ENCODE measurements at places on chromosomes 5 and 9. TPM values are rescaled to one million over a fixed set of nuclear protein-coding genes. Genes with fewer than 3 reads are reported as not detected.

TICAM2 gene
- 7.9 TPM for total RNA-seq

PCDHB2 gene
- 3.2 TPM for total RNA-seq

GRCh38 chr5:76983468-76983867 is 30.6 kb downstream of the CRHBP start:
- no peak for DNase-seq

GRCh38 chr5:122871661-122872060 is 26.2 kb downstream of the SNX24 start:
- no peak for DNase-seq

- DNase-seq = no peak
Measured at GRCh38 chr9:124929464-124929863, 11.4 kb downstream of the GOLGA1 start.
